WTC11 (cell line): ENCODE measurements at places on chromosomes 5 and 9.
A peak's percentile ranks its signal among the peaks of the same experiment; 100 is the strongest.

GRCh38 chr5:139759219-139759721, 36.3 kb upstream of the PSD2 start:
- no peak for DNase-seq

DNA sequence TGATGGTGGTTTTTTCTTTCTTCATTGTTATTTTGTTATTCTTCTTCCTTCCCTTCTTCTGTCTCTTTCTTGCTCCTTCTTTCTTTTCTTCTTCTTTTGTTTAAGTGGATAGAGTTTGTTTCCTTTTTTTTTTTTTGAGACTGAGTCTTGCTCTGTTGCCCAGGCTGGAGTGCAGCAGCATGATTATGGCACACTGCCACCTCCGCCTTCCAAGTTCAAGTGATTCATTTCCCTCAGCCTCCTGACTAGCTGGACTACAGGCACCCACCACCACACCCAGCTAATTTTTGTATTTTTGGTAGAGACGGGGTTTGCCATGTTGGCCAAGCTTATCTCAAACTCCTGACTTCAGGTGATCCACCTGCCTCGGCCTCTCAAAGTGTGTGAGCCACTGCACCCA, 40.3 kb downstream of the JAK2 start:
- DNase-seq, result no peak

- DNase-seq, result no peak
These were observed 20.5 kb downstream of the SMIM15 start for GRCh38 chr5:61141801-61142200.

DNA sequence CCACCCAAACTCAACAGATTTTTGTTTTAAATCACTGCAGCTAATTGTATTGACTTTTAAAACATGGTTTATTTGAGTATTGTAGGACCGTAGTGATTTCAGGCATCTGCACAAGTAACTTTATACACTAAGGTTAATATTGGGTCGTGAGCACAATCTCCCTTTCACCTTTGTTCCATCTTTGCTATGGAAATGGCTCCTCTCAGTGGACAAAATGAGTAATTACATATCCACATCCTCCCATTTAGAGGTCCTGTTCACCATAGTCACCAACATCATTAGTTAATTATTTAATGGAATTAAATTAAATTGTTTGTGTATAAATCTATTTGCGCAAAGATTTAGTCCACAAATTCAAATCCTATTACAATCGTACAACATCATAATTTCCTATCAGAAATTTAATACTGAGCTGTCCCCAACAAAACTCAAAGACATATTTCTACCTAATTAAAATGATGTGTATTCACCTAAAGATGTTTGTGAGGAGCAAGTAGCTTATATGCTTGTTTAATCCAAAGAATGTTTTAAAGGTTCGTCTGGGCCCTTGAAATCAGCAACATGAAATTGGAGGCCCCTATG, 173.0 kb upstream of the DAPK1 start:
- DNase-seq, result no peak

GRCh38 chr9:75448281-75448680, 360.0 kb downstream of the OSTF1 start:
- DNase-seq, result no peak

DNA sequence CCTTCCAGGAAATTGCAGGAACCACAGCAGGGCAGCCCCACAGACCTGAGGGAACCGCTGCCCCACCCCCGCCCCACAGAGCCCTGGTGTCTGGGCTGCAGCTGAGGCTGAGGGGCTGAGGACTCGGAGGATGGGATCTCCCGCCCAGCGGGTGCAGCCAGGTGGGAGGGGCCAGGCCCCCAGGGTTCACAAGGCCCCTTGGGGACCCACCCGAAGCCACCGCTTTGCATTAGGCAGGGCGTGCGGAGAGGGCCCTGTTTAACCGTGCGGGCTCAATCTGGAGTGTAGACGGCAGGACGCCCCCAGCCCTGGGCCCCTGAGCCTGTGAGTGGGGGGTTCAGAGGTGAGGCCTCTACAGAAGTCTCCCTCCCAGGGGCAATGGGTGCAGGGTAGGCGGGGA, 10.8 kb downstream of the NOTCH1 start:
- no peak for DNase-seq

- peak; percentile 88 for DNase-seq
These were observed at the start of gene NRG2 for GRCh38 chr5:140042643-140043507. NRG2 (minus strand) TSS chr5:140043299.

DNA sequence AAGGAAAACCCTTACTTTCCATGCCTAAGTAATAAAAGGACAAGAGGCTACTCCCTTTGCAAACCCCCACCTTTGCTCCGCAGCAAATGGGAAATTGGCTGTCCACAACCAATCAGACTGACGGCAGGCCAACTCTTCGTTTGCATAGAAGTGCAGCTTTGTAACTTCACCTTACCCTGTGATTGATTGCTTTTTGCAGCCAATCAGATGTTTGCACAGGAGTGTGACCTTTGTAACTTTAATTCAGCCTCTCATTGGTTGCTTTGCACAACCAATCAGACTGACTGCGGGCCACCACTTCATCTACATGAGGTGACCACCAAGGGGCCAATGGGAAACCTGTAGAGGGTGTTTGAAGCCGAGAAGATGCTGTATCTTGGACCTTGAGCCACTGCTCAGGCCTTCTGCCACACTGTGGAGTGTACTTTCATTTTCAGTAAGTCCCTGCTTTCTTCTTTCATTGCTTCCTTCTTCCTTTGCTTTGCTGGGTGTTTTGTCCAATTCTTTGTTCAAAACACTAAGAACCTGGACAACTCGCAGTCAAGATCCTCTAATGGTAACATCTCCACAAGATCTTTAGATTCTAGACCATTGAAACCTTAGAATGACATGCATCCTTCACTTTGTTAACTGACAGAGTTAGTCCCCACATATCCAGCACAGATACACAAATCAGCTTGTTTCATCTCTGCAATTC, 51.3 kb upstream of the FREM1 start:
- no peak for DNase-seq

DNA sequence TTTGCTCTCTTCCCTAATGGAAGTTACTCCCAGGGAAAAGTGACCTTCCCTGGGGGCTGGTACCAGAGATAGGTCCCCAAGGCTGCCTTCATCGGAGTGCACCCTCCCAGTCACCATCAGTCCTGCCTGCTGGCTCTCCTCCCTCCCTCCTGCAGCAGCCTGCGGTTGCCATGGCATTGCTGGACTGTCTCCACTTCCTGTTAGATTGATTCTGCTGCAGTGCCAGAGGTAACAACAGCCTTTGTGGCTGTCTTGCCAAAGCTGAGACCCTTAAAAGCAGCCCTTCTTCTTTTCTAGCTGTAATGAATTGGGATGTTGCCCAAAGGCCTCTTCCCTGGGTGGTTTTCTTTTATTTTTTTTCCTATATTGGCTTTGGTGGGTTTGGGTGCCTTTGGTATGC, 78.1 kb upstream of the PRLR start:
- no peak for DNase-seq

- no peak for DNase-seq
These were observed 71.3 kb downstream of the GLIS3 start for GRCh38 chr9:4228606-4229005.

GRCh38 chr9:35859310-35859989, 10.8 kb downstream of the OR13J1 start:
- DNase-seq, result no peak

GRCh38 chr9:16076511-16076910, 523.7 kb downstream of the CCDC171 start:
- no peak for DNase-seq

DNA sequence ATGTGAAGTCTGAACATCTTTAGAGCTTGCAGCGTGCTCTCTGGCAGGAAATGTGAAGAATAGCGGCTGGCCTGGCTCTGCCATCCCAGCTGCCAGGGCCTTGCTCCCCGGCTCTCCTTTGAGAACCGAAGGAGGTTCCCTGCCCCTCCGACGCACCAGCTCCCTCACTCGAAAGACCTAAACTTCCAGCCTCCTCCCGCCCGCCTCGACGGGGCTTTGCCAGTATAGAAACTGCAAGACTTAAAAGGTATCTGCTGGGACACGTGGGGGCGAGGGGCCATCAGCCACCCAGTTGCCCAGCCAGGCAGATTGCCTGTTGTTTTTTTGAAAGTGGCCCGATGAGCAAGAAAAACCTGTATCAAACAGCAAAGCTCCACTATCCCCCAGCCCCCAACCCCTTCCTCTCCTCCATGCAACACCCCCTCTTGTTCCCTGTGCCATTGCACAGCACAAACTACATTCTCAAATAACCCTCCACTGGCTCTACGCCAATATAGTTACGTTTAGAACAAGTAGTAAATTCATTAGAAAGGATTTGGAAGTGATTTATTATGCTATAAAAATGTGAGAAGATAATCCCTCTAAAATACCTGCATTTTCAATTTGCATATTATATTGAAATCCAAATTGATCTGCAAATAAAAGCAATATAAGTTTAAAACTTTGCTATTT, 331.9 kb downstream of the MED10 start:
- DNase-seq, result no peak
